ENCODE measurements at places on chromosomes 4 and X.

GRCh38 chr4:139910106-139910505 is 243.9 kb downstream of the MAML3 start:
- DNase-seq, result no peak

- DNase-seq, result no peak
Observed at GRCh38 chr4:27239641-27240040, 379.0 kb downstream of the STIM2 start.

DNA sequence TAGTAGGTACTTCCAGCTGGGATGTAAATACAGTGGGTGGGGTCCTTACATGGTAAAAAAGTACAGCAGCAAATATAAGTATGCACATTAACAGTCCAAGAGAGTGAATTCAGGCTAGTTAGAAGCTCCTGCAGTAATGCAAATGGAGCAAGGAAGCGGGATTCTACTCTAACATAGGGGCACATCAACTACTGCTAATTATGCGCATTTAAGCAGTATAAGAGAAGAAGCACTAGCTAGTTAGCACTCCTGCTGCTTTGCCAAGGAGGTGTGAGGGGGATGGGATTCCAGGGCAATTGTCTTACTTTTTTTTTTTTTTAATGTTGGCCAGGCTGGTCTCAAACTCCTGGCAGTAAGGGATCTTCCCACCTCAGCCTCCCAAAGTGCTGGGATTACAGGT is 284.1 kb downstream of the CHIC1 start:
- no peak for DNase-seq

DNA sequence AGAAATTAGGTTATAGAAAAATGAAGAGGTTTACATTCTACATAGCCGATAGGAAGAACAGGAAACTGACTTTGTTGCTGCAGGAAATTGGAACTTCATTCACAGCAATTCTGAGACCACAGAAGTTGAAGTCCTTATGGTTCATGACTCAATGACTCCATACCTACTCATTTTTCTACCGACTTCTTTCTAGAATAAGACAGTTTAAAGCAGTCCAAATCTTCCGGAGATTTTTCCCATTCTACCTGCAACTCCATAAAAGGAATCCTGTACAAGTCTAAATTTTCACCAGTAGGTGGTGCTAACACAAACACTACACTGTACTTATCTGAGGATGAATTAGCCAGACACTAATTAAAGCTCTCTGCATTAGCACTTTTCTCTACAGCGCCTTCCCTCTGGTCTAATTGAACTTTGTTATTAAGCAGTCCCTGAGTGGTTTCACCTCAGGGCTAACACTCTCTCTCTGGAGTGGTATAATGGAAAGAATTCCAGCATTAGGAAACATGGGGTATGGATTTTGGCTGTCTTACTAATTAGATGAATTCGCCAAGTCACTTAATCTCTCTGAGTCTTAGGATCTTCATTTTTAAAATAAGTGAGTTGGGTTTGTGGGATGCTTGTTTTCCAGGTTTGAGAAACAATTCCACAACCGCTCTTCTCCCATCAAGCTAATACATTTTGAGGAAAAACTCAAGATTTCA is 167.9 kb downstream of the SMIM20 start:
- no peak for DNase-seq

GRCh38 chr4:40190019-40190418 is 6.8 kb upstream of the RHOH start:
- DNase-seq, result no peak

- DNase-seq, result no peak
Observed at GRCh38 chr4:56104188-56104587, 155.4 kb downstream of the CEP135 start.

DNA sequence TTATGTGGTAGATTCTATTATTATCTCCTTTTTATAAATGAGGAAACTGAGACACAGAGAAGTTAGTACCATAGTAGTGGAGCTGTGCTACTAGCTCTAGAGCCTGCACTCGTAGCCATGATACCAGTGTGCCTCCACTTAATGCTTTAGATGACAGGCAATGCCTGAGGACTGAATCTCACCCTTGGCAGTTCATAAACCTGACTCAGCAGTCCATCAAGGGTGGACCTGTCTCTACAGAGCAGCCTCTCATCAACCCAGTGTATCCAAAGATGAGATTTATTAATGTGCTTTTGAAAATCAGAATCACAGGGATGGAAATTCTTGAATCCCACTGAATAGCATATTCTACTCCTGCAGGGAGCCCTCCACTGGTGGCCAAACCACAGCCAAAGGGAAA is 483.2 kb upstream of the DIPK2B start:
- DNase-seq, result no peak

DNA sequence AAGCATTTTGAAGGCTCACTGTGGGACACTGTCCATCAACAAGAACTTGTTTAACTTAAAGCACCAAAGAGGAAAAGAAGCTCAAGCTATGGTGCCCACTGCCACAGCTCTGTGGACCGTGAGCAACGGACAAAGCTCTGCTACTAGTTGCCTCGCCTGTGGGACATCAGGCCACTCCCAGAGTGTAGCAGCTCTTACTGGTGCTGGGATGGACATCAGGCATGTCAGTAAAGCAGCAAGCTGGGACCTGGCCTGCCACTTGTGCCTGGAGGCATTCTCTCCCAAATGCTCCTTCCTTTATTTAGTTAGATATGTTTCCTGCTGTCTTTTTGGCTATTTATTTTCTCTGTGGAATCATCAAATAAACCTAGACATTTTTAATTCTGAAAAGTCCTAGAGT is 46.7 kb downstream of the TMEM154 start:
- DNase-seq, result no peak

DNA sequence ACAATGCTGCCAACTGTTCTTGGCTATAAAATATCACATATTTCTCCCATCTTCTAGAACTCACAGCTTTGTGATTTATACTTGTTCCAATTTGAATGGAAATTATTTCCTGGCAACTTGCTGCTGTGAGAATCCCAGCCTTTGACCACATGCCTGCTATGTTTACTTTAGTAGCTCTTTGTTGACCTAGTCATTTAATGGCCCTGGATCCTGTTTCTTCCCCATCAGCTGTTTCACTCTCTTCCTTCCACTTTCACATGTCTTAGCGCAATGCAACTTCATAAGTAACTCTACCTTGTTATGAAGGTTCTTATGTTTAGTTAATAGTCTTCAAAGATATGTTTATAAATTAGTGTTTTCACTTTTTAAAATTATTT is 1973.6 kb upstream of the AGA start:
- no peak for DNase-seq

DNA sequence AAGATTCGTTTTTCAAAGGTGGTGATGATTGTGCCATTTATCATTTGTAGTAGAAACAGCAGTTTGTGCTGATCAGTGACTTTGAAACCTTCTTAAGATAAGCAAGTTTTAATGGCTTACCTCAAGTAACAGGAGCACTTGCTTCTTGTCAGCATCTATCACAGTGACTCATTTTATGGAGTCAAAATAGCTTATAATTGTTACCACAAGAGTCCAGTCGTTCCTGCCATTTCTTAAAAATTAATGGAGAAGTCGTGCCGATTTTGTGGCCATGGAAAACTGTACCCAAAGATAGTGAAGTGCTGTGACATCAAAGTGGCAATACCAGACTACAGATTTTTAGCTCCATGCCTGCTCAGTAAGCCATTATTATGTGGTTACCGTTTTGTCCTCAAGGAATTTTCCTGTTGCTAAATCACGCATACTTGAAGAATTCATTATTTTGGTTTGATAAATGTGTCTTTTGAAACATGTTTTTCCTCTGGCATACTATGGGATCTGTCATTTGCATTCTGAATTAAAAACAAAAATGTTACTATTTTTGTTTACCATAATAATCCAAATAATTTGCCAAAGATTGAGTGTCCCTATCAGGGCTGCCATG is 129.9 kb downstream of the CBR4 start:
- DNase-seq, result no peak

Measured in naive thymus-derived CD8-positive, alpha-beta T cell (primary cell).